Activated CD4-positive, alpha-beta memory T cell treated with anti-CD3 and anti-CD28 coated beads, Interleukin-2, amount 10 ng/mL, durations not matched to agents 7 days and 5 days (primary cell): ENCODE measurements at places on chromosomes 6 and 20. TPM values are rescaled to one million over a fixed set of nuclear protein-coding genes. Genes with fewer than 3 reads are reported as not detected.

Gene OXT
- not detected for total RNA-seq

Gene CPNE5
- total RNA-seq, result 4.0 TPM

GRCh38 chr20:38833154-38833856, 27.8 kb downstream of the PPP1R16B start:
- no peak for DNase-seq
- no peak overlapping the region for H3K4me3 ChIP-seq
- peaks cover 62% of the 10 kb centered on the region for H3K36me3 ChIP-seq

DNA sequence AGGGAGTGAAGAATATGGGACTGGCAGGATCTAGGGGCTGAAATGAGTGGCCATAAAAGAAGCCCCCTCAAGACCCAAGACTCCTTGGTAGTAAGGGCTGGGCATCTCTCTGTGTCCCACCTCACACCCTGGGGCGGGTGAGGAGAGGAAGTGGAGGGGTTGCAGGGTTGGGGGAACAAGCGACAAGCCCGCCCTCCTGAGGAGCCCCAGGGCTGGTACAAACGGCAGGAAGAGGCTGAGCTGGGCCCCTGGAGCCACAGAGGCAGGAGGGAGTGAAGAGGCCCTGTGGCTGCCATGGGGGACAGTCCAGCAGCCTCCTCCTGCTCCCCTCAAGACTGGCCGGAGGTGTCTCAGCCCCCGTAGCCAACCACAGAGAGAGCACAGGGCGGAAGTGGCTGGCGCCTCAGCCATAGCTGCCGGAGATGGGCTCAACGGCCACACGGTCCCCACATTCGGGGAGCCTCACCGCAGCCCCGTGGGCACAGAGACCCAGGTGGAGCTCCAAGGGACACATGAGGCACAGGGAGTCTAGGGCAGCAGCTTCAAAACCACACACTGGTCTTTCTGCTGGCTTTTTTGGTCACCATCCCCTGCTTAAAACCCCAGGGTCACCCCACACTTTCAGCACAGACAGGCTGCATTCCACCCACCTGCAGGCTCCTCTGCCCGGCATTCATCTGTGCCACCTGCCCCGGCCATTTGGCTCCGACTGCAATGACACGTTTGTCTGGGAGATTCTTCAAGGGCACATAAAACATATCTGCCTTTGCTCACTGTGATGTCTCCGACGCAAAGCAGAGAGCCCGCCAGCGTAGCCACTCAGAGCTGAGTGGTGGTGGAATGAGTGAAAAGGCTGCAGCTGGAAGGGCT, 524 bp downstream of the C20orf203 start:
- DNase-seq, result peak; percentile 32
- no peaks in the 10 kb centered on the region for H3K36me3 ChIP-seq
- H3K4me3 ChIP-seq, result no peak overlapping the region

GRCh38 chr6:8375916-8376315, 59.4 kb downstream of the SLC35B3 start:
- H3K27ac ChIP-seq, result no peak overlapping the region
- no peak overlapping the region for H3K4me3 ChIP-seq
- peaks cover 11% of the 10 kb centered on the region for H3K27me3 ChIP-seq
- H3K36me3 ChIP-seq, result no peaks in the 10 kb centered on the region

Gene ARFGAP1
- 82.0 TPM for total RNA-seq

DNA sequence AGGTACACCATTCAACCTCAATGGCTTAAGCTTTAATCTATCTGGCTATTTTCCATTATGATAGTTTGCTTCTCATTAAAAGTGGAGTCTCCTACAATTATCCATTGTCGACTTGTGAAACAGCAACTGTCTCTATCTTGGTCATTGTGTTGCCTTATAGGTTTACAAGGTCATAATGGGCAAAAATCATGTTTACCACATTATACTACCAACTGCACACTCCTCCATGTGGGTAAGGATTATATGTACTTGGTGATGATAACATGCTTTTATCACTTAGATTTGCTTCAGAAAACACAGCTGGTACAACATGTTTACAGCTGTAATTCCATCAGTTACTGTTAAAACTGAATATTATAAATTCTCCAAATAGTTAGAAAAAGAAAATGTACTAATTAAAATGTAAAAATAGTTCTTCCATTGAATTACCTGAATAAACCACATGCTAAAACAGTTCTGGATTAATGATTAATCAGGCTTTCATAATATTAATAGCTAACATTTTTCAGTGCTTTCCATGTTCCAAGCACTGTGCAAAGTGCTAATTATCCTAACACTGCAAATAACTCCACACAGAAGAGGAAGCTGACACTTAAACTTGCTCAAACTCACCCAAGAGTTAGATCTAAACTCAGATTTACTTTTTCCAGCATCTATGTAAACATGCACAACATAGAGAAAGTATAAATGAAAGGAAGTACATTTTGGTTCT, 96.7 kb downstream of the OGFRL1 start:
- no peaks in the 10 kb centered on the region for H3K36me3 ChIP-seq
- H3K4me3 ChIP-seq, result no peak overlapping the region
- H3K4me1 ChIP-seq, result no peaks in the 10 kb centered on the region

GRCh38 chr6:158060455-158061360, 79.0 kb downstream of the SYNJ2 start:
- H3K4me3 ChIP-seq, result no peak overlapping the region
- H3K27ac ChIP-seq, result no peak overlapping the region
- no peaks in the 10 kb centered on the region for H3K27me3 ChIP-seq
- DNase-seq, result no peak

GRCh38 chr20:23820493-23820892, 6.0 kb downstream of the CST2 start:
- no peak overlapping the region for H3K27ac ChIP-seq
- no peaks in the 10 kb centered on the region for H3K27me3 ChIP-seq
- DNase-seq, result no peak
- no peak overlapping the region for H3K4me3 ChIP-seq
- H3K36me3 ChIP-seq, result no peaks in the 10 kb centered on the region

Gene RAMACL
- not detected for total RNA-seq

DNA sequence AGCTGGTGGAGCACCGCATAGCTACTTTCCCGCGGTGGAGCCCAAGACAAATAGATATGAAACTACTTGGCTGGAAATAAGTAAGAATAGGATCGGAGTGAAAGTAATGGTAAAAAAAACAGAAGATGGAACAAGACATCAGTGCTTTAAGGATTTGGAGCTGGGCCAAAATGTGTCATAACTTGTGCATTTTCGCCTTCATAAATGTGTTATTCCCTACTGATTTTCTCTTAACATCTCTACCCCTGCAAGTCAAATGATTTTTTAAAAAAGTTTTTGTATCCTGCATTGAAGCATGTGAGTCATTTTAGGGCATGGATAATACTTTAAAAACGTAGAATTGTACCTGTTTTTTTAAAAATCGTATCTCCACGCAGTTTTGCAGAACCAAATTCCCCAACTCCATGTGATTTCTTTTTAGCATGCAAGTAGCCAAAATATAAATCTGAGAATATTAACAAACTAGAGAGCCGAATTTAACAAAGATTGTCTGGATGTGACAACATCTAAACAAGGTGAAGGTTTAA, 882 bp upstream of the FAM184A start:
- peaks cover 6% of the 10 kb centered on the region for H3K36me3 ChIP-seq
- DNase-seq, result no peak
- peak overlapping the region; percentile 88 for H3K4me3 ChIP-seq
- H3K27ac ChIP-seq, result peak overlapping the region; percentile 15
- H3K4me1 ChIP-seq, result peaks cover 33% of the 10 kb centered on the region

GRCh38 chr6:43396408-43397149, 27.1 kb upstream of the ZNF318 start:
- H3K27ac ChIP-seq, result no peak overlapping the region
- peaks cover 40% of the 10 kb centered on the region for H3K27me3 ChIP-seq
- peaks cover 7% of the 10 kb centered on the region for H3K4me1 ChIP-seq
- no peak for DNase-seq

Gene ELOVL2
- not detected for total RNA-seq

DNA sequence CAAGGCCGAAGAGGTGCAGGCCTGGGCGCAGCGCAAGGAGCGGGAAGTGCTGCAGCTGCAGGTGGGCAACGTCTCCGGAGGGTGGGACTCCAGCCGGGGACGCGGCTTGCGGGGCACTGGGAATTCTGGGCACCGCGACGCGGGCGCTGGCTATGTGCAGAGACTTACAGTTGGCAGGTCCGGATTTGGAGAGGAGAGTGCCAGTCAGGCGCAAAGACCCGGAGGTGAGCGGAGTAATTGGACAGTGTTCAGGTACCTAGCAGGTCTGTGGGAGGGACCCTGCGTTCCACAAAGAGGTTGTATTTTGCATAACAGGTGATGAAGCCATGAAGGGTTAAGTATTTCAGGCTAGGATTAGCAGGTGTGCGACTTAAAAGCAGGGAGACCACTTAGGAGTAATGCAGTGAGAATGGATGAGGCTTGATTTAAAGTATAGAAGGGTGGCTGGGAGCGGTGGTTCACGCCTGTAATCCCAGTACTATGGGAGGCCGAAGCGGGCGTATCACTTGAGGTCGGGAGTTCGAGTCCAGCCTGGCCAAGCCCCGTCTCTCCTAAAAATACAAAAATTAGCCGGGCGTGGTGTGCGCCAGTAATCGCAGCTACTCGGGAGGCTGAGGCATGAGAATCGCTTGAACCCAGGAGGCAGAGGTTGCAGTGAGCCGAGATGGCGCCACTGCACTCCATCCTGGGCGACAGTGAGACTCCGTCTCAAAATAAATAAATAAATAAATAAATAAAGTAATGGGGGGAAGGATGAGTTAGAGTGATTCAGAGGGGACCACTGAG, 1.0 kb downstream of the MRPS26 start:
- no peak for DNase-seq
- H3K27ac ChIP-seq, result peak overlapping the region; percentile 13
- H3K36me3 ChIP-seq, result peaks cover 33% of the 10 kb centered on the region

DNA sequence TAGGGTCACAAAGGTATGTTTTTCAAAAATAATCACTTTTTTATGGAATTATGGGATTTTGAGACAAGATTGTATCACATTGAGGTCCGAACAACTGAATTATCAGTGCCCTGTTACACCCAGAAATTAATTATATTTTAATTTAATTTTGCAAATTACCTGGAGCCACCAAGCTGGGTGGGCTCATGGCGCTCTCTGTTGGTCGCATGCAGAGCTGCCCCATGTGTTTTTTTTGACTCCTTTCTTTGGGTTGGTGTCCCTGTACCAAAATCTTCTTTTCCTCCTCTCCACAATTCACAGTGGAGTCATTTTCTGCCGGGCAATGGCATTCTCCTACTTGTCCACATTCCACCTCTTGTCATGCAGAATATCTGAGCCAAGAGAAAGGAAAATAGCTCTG, 38.9 kb upstream of the FRMD1 start:
- H3K27ac ChIP-seq, result no peak overlapping the region
- no peaks in the 10 kb centered on the region for H3K36me3 ChIP-seq
- no peak overlapping the region for H3K4me3 ChIP-seq
- no peaks in the 10 kb centered on the region for H3K27me3 ChIP-seq
- H3K4me1 ChIP-seq, result peaks cover 3% of the 10 kb centered on the region

DNA sequence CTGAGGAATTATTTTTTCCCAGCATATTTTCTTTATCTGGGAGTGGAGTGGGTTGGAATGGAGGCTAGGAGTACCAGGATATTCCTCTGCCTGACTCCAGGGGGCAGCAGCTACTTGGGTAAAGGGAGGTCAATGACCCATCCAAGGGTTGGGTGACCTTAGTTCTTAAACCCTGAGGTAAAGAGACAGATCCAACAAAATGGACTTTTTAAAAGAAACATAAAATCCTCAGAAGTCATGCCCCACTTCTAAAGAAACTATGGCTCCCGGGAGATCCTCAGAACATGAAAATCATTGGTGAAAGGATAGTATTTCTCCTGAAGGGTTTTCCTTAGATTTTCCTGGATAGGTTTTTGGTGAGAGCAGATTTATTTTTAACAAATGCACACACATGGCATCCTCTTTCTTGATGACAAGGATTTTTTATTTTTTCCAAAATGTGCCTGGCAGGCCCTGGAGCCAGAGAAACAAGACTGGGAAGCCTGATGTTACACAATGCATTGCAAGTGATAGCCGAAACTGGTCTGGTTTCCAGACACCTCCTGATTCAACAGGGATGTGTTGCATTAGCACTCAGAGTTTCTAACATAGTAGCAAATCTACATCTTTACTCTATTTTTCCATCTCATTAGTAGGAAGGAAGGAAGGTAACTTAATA, 240.9 kb upstream of the BTBD3 start:
- H3K27me3 ChIP-seq, result no peaks in the 10 kb centered on the region
- no peak overlapping the region for H3K4me3 ChIP-seq
- no peaks in the 10 kb centered on the region for H3K4me1 ChIP-seq
- no peak overlapping the region for H3K27ac ChIP-seq
- no peaks in the 10 kb centered on the region for H3K36me3 ChIP-seq

- H3K4me3 ChIP-seq, result no peak overlapping the region
- no peaks in the 10 kb centered on the region for H3K27me3 ChIP-seq
- H3K36me3 ChIP-seq, result peaks cover 70% of the 10 kb centered on the region
- H3K27ac ChIP-seq, result peak overlapping the region; percentile 30
- peaks cover 83% of the 10 kb centered on the region for H3K4me1 ChIP-seq
- no peak for DNase-seq
Observed at GRCh38 chr20:44896583-44896982, 11.1 kb downstream of the YWHAB start.

GRCh38 chr6:45521226-45521625, 143.5 kb upstream of the SUPT3H start:
- H3K36me3 ChIP-seq, result peaks cover 50% of the 10 kb centered on the region
- H3K4me3 ChIP-seq, result no peak overlapping the region
- peaks cover 18% of the 10 kb centered on the region for H3K4me1 ChIP-seq
- no peaks in the 10 kb centered on the region for H3K27me3 ChIP-seq

DNA sequence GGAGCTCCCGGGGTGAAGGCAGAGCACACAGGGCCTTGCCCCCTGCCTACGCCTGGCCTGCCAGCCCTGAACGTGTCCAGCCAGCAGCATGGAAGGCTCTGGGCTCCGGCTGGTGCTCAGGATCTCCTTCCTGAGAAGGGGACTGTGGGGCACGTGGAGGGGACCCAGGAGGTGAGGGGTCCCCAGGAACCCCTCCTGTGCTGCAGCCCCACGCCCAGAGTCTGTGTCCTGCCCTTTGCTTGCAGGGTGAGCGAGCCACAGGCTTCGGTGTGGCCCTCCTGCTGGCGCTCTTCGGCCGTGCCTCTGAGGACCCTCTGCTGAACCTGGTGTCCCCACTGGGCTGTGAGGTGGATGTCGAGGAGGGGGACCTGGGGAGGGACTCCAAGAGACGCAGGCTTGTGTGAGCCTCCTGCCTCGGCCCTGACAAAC, 22.3 kb downstream of the NPEPL1 start:
- DNase-seq, result no peak
- H3K4me1 ChIP-seq, result no peaks in the 10 kb centered on the region

DNA sequence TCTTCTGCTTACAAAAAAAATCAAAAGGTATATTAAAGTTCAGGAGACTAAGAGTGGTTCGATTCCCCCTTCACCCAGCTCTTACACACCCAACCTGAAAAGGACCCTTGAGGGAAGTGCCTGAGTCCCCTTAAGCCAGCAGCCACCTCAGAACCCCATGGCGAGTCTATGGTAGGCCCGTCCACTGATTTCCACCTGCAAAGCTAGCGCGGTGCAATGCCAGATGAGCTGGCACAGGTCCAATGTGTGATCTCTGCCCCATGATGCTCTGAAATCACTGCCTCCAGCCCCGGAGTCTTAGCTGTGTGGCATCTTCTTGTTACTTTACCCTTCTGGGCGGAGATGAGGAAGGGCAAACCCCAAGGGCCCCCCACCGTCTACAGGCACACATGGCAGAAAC, 109.3 kb downstream of the SMOC2 start:
- no peaks in the 10 kb centered on the region for H3K4me1 ChIP-seq
- no peaks in the 10 kb centered on the region for H3K27me3 ChIP-seq
- no peaks in the 10 kb centered on the region for H3K36me3 ChIP-seq
- DNase-seq, result no peak

Gene JARID2
- 29.7 TPM for total RNA-seq

Gene GRM1
- not detected for total RNA-seq

Gene BANF2
- total RNA-seq, result not detected

Gene SRSF3
- total RNA-seq, result 385 TPM

GRCh38 chr6:39530201-39530759, 194.9 kb downstream of the KIF6 start:
- H3K4me3 ChIP-seq, result no peak overlapping the region
- DNase-seq, result no peak
- H3K4me1 ChIP-seq, result peaks cover 3% of the 10 kb centered on the region
- H3K36me3 ChIP-seq, result no peaks in the 10 kb centered on the region
- peaks cover 17% of the 10 kb centered on the region for H3K27me3 ChIP-seq
